ENCODE measurements at places on chromosomes 6 and 20.

GRCh38 chr20:57788936-57789613 is 79.3 kb upstream of the PMEPA1 start:
- no peak for DNase-seq

DNA sequence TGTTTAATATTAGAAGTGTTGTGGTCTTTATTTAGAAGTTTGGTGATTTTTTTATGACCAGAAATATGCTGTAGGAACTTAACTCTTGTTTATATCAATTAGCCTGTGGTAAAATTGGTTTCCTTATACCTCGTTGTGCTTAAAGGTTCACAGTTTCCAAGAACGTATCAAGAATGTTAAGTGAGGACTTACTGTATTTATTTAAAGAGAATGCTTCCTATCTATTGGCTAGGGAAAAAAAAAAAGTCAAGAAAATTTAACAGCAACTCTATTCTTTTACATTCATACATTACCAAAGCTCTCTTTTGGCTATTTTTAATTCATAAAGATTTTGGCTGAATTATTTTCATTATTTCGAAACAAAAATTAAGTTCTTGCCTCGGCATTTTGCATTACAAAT is 1.6 kb downstream of the KIAA0319 start:
- DNase-seq: no peak

GRCh38 chr6:167141667-167142432 is 15.9 kb downstream of the GPR31 start:
- DNase-seq: peak; percentile 81

DNA sequence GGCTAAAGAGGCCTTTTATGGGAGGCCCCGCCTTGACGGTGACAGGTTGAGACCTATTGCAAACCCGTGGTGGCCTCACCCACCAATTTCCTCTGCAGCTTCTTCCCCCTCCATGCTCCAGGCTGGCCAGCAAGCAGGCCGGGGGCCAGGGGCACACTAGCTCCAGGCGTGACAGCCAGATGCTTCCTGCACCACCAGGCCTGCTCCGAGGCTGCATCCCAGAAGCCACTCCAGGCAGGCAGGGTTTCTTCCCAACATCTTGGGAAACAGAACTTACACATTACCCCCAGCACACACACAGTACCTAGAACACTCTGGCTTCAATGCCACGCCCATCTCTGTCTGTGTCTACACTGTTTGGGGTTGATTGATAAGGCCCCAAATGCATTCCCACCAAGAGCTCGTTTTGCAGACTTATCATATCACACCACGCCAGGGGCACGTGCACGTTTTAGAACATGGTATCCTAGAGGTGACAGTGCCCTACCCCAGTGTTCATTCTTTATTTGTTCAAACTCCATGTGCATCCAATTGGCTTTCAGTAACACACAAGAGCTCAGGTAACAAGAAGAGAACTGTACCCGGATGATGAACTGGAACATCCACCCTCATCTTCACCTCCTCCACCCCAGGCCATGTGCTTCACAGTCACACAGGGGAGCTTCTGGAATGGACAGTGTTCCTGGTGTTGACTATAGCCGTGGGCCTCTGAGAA is 221.4 kb upstream of the RREB1 start:
- no peak for DNase-seq

GRCh38 chr6:118768441-118768840 is 117.0 kb upstream of the CEP85L start:
- no peak for DNase-seq

- peak; percentile 8 for DNase-seq
These were observed 106.0 kb downstream of the PRIM2 start for GRCh38 chr6:57423468-57423867.

DNA sequence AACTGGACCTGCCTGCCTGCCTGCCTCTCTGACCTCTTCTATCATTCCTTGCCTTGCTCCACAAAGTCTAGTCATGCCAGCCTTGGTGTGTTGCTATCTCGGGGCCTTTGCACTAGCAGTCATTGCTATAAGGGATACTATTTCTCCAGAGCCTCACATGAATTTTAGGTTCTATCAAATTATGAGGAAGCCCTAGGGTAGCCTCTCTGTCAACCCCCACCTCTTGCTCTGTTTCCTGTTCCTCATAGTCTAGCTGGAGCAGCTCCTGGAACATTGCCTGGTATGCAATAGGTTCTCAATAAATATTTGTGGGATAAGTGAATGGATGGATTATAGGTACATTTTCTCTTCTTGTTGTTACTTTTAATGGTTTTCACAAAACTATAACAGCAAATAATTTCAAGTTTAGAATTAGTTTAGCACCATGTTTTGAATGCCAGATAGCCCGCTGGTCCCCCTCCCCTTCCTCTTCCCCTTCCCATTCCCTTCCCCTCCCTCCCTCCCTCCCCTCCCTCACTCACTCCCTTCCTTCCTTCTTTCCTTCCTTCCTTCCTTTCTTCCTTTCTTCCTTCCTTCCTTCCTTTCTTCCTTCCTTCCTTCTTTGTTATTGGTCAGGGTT is 46.9 kb upstream of the DTNBP1 start:
- no peak for DNase-seq

GRCh38 chr20:60062431-60063047 is 104.3 kb downstream of the CDH26 start:
- no peak for DNase-seq

GRCh38 chr6:162173466-162173865 is 554.1 kb downstream of the PRKN start:
- DNase-seq: no peak

DNA sequence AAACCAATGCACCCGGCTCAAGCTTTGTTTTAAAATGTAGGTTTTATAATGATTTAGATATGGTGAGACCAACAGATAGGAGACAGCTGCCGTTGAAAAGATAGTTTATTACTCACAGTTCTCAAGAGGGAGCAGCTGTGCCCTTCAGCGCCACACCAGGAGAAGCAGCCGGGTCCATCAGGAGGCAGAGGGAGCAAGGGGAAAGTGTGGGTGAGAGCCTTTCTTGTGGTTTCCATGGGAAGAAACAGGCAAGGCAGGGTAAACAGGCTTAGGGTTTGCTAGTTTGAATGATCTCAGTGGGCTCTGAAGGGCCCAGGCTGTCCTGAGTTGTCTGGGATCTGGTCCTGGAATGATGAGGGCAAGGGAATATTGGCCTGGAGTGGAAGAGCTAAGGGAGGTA is 117.7 kb upstream of the PLCB4 start:
- DNase-seq: no peak

- peak; percentile 31 for DNase-seq
These were observed 1.8 kb downstream of the CDH4 start for GRCh38 chr20:61253640-61254511.

DNA sequence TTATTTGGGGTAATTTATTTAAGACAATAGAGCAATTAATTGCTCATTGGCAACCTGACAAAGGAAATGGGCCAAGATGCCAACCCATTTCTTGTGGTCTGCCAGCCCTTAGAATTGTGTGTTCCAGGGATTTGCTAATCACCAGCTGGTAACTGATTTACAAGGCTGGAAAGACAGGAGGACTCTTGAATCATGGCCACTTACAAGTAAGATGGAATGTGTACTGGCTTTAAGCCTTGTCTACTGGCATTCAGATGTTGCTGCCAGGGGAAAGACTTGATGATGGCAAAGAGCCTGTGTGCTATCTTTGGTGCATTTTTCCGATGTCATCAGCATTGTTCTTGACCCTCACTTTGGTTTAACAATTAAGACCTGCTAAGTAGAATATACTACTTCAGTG is 91.0 kb downstream of the BCKDHB start:
- DNase-seq: no peak

- DNase-seq: no peak
These were observed 20.7 kb downstream of the CNR1 start for GRCh38 chr6:88145298-88145963.

DNA sequence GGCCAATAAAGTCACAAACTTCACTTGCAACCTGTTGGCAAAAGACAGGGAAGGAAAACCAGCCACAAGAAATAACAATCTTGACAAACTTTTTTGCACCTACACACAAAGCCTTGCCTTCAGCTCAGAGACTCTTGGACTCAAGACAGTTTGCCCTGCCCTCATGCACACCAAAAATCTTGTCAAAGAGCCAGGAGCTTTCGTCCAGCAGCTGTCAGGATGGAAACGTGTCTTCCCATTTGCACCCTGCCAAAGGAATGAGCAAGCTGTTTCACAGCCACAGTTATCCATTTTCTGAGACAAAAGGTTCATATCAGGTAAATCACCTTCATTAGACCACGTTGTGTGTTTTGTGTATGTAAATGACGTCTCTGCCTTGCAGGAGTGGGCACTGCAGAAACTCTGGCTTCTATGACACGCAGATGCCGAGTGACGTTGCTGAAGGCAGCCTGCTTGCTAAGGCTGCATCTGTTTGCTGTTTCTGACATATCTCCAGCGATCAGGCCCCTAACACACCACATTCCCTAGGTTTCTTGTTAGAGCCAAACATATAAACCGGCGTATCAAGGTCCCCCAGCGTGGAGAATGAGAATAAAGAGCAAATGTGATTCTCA is 193.4 kb downstream of the SYNDIG1 start:
- DNase-seq: no peak

GRCh38 chr6:43009124-43009523 is 4.6 kb downstream of the MEA1 start:
- DNase-seq: peak; percentile 46

GRCh38 chr6:49517919-49518318 is 18.2 kb downstream of the GLYATL3 start:
- DNase-seq: no peak

DNA sequence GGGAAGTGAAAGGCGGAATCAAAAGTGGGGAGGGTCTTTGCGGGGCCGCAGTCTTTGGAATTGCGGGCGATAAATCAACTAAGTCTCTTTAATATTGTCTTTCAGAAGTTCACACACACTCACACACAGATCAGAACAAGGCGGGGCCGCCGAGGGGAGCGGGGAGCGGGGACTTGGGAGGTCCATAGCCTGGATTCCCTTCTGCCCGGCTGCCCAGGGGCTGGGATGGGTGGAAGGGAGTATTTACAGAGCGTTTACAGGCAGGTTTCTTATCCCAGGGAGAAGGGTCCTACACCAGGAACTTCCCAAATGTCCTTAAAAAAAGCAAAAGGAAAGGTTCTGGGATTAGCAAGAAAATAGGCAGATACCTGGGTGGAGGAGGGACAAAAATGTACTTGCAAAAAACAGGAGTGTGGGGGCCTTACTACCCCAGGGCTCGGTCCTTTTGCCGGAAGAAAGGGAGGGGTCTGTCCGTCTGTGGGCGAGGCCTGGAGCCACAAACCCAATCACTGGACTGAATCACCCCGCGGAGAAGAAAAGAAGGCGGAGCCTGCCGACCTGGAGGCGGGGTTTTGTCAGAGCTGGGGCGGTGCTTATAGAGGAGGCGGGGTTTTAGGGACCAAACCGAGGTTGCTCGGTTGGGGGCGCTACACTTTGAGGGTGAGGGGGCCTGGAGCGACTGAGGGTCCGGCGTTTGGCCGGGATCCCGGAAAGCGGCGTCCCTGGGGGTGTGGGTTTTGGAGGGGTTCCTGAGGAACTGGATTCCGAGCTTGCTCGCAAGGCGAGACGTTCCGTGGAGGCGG is 3.2 kb downstream of the PRRT1 start:
- DNase-seq: peak; percentile 48

- DNase-seq: no peak
These were observed 49.8 kb upstream of the OR14J1 start for GRCh38 chr6:29251736-29252135.

DNA sequence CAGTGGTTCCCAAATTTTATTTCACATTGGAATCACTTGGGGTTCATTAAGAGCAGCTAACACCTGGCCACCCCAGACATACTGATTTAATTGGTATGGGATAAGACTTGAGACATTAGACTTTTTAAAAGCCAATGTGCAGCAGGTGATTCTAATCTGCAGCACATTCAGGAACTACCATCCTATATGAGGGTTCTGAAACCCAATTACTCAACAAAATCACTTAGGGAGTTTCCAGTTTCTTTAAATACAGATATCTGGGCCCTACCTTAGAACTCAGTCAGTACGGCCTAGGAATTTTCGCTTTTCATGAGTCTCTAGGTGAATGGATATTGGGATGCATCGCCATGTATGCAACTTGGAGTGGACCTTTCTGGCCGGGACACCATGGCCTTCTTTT is 24.0 kb upstream of the L3MBTL3 start:
- DNase-seq: no peak

DNA sequence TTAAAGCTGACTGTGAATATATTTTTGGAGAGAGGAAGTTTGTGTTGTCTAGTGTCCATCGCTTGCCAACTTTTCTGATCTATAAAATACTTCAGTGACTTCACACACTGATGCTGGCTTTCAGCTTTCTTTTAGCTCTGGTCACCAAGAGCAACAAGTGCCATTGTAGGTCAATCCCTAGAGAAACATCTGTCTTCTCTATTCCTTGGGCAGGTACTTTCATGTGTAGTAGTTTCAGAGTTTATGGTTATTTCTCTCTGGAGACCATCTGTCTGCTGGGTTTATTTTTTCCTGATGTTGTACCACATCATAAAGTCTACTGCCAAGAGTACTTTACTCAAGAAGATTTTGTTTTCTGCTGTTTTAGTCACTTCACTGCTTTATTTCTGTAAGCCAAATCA is 249.9 kb downstream of the KHDC1L start:
- no peak for DNase-seq

- DNase-seq: no peak
These were observed 5.5 kb upstream of the PROCR start for GRCh38 chr20:35166242-35166830.

DNA sequence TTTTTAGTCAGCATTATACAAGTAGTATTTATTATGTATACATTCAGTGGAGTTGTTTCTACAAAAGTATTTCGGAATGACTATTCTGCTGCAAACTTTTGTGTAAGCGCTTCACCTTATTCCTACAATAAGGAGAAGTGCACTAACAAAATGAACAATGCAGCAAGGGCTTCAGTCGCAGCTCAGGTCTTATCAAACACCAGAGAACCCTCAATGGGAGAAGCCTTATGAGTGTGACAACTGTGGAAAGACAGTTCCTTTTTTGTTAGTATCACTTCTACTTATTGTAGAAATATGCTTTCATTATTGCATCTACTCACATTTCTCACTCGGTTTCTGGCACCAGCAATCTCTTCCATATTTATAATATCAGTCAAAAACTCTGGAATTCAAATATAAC is 18.8 kb downstream of the ZKSCAN3 start:
- DNase-seq: no peak

DNA sequence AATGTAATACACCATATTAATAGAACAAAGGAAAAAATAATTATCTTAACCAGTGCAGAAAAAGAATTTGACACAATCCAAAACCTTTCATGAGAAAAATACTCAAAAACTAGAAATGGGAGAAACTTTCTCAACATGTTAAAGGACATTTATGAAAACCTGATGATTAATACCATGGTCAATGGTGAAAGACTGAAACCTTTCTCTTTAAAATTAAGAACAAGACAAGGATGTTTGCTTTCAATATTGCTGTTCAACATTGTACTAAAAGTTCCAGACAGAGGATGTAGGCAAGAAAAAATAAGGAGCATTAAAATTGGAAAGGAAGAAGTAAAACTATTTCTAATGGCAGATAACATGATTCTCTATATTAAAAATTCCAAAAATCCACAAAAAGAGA is 981.3 kb upstream of the FLRT3 start:
- no peak for DNase-seq

- no peak for DNase-seq
These were observed 86.7 kb downstream of the TRERF1 start for GRCh38 chr6:42365021-42365420.
